Lower lobe of right lung (tissue), 2 donors: ENCODE measurements at places on chromosomes 5 and 9. TPM values are rescaled to one million over a fixed set of nuclear protein-coding genes. Genes with fewer than 3 reads are reported as not detected.
A peak's percentile ranks its signal among the peaks of the same experiment; 100 is the strongest.

- no peak for DNase-seq
These were observed 50.9 kb upstream of the FAM169A start for GRCh38 chr5:74916831-74917710.

DNA sequence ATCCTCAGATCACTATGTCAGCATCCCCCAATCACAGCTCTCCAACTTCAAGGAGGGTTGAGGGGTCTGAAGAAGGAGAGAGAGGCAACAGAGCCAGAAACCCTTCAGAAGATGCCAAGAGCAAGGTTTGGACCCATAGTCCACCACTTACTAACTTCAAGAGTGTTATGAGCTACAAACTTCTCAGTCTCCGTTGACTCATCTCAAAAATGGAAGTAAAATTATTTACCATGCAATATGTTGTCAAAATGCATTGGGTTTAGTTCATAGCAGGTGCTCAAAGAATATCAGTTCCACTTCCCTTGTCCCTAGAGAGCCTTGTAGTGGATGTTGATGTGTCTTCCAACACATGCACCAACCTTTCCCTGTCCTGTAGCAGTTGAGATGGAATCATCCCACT lies 116.0 kb downstream of the KCNIP1 start:
- DNase-seq: no peak

DNA sequence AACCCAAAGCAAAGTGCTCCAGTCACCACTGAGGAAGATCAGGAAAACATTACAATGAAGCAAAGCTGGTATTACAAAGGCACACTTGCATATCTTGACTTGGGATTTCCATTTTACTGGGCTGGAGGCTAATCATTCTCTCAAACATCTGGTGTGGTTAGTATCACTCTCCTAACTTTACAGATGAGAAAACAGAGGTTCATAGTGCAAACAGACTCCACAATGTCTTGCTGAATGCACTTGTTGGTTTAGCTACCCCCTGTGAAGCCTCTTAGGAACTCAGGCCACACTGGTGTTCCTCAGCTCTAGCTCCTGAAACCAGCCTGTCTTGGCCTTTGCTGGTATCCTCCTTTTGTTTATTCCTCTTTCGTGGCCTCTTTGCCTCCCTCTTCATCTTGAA lies 29.5 kb upstream of the SMAD5 start:
- DNase-seq: no peak

GRCh38 chr5:40559306-40559705 lies 120.4 kb upstream of the PTGER4 start:
- no peak for DNase-seq

DNA sequence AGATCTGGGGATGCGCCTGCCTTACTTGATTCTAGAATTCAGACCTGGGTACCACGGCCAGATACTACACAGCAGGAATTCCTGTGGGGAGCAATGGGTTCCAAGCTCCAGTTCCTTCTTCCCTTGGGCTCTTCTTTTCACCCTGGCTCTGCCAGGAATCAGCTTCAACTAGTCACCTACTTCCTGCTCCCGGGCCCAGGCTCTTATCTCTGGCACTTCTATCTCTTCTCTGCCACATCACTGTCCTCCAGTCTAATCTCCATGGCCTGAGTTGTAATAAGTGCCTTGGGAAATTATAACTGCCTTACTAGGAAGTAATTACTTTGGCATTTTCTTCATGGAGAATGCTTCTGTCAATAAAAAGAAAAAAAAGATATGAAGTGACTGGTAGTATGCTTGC lies 26.2 kb upstream of the SERINC5 start:
- no peak for DNase-seq

DNA sequence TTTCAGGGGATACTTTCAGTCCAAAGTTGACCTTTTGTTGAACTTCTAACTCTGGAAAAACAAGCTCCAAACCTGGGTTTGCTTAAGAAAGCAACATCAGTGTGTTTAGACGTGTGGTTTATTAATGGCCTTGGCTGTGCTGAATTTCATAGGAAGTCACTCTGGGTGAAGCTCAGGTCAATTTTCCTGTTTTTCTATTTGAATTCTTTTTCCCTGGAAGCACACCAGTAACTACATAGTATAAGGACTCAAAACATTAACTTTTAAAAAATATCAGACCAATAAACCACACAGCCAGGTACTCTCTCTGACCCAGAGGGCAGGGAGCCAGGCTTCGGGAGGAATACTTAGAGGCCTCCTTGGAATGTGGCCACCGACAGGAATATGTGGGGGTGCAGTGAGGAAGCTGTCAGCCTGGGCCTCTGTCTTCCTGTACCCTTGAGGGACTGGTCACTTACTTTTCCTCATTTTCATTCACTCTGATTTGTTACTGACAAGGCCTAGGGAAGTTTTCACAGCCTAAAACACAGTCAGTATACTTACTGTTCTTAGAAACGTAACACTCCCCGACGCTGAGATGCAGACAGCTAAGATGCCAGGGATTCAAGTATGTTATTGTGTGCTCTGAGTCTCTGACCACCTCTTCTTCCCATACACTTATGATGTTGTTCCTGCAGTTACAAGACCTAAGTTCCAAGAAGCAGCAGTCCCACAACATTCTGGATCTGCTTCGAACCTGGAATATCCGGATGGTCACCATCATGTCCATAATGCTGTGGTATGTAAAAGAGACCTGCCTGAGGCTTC lies 18.9 kb downstream of the SLC22A5 start:
- DNase-seq: no peak

The CDKN2B gene
- total RNA-seq: 17.9 TPM

- no peak for DNase-seq
These were observed 395.0 kb downstream of the MLLT3 start for GRCh38 chr9:20227166-20227874.

DNA sequence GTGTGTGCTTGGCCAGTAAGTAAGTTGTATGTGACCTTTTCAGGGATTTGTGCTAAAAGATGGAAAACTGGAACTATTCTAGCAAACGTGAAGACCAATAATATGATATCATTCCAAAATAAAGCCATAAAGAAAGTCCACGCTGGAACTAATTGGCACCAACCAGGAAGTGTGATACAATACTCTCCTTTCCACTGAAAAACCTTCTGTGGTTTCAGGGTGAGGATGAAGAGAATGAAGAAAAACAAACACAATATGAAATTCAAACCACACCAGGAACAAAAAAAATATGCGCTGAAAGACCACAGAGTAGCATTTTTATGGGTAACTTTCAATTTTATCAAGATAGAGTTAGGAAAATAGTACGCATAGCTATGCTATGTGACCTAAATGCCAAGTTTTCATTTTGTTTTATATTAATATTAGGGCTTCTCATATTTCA lies 105.8 kb downstream of the EFNA5 start:
- no peak for DNase-seq

DNA sequence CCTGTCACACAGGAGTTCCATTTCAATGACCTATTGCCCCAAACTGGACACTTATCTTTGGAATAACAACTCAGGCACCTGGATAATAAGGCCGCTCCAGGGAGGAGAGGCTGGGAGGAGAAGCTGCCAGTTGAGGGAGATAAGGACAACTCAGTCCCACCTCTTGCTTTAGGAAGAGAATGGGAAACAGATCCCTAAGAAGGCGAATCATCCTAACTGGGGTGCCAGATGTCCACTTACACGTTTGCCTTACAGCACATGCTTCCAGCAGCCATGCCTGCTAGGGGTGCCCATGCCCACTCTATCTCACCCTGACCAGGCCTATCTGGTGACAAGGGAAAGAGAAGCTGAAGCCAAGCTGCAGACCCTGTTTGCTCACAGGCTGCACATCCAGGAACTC lies 6.5 kb downstream of the HK3 start:
- DNase-seq: no peak

DNA sequence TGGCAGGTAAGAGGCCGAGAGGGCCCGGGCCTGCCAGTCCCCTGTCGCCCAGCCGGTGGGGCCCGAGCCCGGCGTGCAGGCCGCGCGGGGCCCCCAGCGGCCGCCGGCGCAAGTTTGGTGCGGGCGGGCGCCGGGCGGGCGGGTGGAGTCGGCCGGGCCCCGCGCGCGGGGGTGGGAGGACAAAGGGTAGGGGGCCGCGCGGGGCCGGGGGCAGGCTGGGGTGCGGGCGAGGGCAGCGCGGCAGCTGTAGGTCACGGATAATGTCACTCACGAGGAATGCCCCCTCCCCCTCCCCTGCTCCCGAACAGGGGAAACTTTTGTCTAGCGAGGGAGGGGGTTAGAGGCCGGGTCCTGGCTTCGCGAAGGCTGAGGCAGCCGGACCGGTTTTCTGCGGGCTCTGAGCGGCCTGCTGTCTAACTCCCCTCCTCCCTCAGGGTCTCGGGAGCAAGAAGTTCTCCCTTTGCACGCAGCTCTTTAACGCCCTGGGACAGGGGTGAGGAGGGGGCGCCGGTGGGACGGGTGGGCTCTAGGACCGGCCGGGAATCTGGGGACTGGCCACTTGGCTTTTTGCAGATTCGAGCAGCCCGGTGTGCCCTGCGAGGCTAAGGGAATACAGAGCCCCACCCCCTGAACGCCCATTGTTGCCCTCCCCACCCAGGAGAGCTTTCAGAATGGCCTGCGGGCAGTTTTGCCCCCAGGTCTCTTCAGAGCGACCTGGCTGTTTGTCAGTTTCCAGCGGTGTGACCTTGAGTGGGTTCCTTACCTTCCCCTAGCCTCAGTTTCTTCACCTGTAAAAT lies 21.3 kb upstream of the NDST1 start:
- DNase-seq: peak; percentile 84

The PCDHB13 gene
- total RNA-seq: 2.9 TPM

The PCDHGC5 gene
- 1.8 TPM for total RNA-seq

The INSL4 gene
- total RNA-seq: not detected

DNA sequence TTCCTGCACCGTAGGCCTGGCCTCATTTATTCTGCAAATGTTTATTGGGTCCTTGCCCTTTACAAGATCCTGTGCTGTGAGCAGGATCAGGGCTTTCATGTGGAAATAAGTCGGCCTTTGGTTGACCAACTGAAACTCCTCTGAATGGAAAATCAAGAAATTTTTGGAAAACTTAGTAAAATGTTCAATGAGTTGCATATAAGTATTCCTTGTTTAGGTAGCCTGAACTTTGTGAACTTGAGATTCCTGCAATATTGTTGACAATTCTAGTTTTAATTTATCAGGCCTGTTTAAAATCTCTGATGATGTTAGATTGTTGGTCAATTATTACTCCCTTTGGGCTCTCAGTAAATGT lies 1.1 kb downstream of the MAML1 start:
- no peak for DNase-seq

DNA sequence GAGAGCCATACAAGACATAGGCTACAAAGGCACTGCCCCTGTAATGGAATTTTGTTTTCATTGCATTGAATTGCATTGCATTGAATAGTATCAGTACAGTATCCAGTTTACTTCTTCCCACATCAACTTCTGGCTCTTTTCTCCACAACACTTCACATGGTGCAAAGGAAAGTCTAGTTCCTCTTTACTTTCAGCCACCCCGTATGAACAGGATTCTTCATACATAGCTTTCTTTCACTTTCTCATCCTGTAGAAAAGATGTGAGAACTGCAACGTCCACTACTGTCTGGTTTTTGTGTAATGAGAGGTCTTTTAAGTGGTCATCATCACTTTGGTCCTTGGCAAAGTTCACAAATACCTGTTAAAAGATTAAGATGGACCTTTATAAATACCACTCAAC lies 20.2 kb downstream of the NIPSNAP3B start:
- DNase-seq: no peak

The CEL gene
- total RNA-seq: 1.4 TPM

GRCh38 chr5:40781843-40782409 lies 16.2 kb downstream of the PRKAA1 start:
- no peak for DNase-seq

DNA sequence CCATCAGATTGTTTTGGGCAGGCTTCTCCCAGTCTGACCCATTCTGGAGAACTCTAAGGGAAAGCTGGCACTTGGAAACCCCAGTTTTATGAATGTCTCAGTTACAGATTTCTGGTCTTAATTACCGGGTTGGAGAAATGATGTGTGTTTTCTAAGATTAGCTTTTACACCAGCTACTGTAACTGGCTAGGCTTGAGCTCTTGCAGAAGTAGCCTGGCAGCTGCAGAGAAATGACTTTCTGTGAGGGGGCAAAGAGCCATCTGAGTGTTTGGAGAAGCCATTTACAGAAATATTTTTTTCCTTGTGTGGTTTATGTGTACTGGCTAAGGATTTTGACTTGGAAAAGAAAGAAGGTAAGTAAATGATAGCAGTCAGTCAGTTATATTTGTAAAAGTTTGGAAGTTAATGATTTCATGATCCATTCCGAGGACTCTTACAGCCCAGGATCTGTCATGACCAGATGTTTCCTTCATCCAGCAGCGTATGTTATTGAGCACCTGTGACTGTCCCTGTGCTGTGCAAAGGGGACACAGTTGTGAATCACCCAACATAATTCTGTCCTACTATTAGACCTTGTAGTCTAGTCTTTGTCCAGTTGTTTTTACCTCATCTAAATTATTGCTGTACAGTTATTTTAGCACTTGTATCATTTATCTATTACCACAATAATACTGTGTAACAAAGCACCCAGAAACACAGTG lies 53.7 kb upstream of the GDNF start:
- DNase-seq: no peak

- DNase-seq: no peak
These were observed 7.0 kb upstream of the GDNF start for GRCh38 chr5:37846786-37847310.

- peak; percentile 63 for DNase-seq
These were observed 29.2 kb downstream of the EXOC3 start for GRCh38 chr5:472076-472655.

The AFAP1L1 gene
- 26.6 TPM for total RNA-seq

The C5orf46 gene
- total RNA-seq: not detected

DNA sequence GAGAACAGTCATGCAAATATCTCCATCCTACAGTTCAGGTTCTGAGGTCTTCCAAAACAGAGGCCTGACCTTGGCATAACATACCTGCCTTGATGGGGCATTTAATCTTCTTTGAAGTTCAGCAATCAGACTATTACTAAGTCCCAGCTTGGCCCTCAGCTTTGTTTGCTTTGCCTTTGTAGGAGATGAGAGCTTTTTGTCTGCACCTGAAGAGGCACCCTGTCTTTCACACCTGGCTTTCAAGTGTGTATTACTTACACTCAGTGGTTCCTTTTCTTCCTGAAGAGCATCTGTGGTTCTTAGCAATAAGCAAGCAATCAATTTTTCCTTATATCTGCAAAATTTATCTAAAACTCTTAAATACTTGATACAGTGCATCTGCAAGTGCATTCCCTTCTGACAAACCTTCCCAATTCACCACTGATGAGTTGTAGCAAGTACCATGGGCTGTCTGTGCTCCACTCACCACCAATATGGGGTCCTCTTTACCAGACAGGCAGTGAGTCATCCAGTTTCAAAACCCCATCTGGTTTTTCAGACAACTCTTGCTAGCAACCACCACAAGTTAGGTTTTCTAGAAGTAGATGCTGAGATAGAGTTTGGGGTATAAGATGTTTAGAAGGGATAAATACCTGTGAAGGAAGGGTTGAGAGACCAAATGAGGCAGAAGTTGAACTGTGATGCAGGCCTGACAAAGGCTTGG lies 100.2 kb downstream of the HINT1 start:
- no peak for DNase-seq

- DNase-seq: peak; percentile 54
These were observed 1.3 kb downstream of the GABBR2 start for GRCh38 chr9:98707166-98708102.

The SYNPO gene
- total RNA-seq: 90.6 TPM

- no peak for DNase-seq
These were observed 243.6 kb downstream of the PRELID2 start for GRCh38 chr5:145591578-145591977.
